ENCODE measurements at places on chromosomes 16 and 17.

DNA sequence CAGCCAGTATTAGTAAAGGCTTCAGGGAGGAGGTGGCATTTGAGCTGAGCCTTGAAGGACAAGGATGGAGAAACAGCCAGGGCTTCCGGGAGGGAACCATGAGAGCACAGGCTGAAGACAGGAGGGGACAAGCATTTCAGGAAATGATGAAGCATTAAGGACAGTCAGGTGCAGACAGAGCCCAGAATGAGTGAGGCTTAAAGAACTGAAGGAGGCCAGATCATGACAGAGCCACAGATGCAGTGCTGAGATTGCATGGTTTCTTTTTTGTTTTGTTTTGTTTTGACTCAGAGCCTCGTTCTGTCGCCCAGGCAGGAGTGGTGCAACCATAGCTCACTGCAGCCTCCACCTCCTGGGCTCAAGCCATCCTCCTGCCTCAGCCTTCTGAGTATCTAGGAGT is 211.5 kb downstream of the SOX9 start:
- DNase-seq, result no peak

GRCh38 chr17:10069301-10069700 is 129.1 kb downstream of the GAS7 start:
- no peak for DNase-seq

DNA sequence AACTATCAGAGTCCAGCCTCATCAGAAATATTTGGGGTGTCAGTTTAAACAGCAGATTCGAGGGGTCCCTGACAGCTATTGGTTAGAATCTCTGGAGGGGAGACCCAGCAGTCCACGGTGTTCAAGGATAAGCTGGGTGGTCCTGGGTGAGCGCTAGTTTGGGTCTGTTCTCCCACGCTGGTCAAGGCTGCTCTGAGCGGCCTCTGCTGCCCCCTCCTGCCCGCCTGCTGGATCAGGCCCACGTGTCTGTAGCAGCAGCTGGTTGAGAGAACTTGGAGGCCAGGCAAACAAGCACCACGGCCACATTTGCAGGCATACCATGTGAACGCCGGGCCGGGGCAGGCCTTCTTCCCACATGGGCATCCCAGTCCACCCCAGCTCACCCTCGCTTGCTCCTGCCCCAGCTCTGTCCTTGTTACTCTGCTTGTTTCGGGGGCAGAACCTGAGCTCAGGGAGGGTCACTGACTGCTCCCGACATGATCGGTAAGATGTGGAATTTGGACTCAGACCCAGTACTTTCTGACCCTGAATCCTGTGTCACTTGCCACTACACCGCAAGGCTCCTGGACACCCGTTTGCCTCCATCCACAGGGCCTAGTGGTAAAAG is 7.4 kb downstream of the FOXF1 start:
- no peak for DNase-seq

- DNase-seq, result peak; percentile 87
Observed at GRCh38 chr17:49851387-49852291, 3.8 kb upstream of the TAC4 start.

Measured in activated CD8-positive, alpha-beta memory T cell treated with anti-CD3 and anti-CD28 coated beads, Interleukin-2, amount 50 U/mL, for 48 hours (primary cell).